ENCODE measurements at places on chromosomes 6 and 20.

DNA sequence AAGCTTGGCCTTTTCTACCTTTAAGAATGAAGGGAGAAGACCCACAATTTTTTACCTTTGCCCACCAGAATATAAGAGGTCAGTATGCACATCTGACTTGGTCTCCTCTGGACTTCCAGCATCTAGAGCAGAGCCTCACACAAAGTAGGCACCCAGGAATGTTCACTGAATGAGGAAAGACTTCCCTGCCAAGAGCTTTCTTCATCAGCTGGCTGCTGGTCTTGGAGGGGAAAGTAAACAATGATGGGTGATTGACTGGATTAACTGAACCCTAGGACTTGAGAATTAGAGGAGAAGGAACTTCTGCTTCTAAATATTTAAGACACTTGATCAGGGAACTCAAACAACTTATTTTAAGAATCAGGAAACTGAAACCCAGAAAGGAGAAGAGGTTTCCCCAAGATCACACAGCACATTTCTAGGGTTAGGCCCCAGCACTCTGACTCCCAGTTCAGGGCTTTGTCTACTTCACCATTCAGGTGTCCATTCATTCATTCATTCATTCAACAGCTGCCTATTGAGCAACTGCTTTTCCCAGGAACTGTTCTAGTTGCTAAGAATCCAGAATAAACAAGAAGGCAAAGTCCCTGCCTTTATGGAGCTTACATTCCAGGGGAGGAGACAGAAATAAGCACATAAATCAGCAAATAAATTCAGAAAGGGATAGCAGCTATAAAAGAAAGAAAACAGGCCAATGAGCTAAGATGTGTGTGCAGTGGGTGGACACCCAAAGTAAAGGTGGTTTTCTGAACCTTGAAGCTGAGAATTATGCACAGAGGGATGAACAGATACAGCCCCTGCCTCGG is 216.9 kb upstream of the LRFN2 start:
- DNase-seq, result no peak

GRCh38 chr6:147135211-147135681 is 69.0 kb upstream of the STXBP5 start:
- no peak for DNase-seq

DNA sequence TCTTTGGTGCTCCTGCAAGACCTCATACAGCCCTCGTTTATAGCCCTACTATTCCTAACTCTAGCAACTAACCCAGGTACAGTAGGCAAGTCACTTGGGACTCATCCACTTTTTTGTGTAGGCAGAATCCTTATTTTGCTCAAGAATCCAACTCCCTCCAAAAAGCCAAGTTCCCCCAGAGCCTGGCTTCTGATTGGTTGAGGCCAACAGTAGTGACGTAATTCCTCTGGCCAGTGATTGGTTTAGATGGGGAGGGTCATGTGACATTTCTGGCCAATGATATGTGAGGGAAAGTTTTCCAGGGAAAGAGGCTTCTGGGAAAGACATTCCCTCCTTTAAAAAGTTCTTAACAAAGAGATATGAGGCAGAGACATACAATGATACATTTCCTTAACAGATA is 32.1 kb downstream of the KIAA1755 start:
- peak; percentile 2 for DNase-seq

- DNase-seq, result no peak
These were observed 88.6 kb downstream of the RNF217 start for GRCh38 chr6:125050663-125051318.

DNA sequence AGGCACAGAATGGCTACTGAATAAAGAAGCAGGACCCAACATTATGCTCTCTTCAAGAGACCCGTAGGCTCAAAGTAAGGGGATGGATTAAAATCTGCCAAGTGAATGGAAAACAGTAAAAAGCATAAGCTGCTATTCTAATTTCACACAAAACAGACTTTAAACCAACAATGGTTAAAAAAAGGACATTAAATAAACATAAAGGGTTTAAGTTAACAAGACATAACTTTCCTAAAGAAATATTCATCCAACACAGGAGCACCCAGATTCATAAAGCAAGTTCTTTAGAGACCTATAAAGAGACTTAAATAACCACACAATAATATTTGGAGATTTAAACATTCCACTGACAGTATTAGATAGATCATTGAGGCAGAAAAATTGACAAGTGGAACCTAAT is 624.5 kb downstream of the RFPL4B start:
- no peak for DNase-seq

GRCh38 chr6:157990321-157991066 is 8.8 kb downstream of the SYNJ2 start:
- peak; percentile 73 for DNase-seq

GRCh38 chr6:137157601-137158000 is 15.8 kb downstream of the IL22RA2 start:
- no peak for DNase-seq

GRCh38 chr20:35333606-35334005 is 41.4 kb upstream of the FAM83C start:
- DNase-seq, result no peak

GRCh38 chr6:149331043-149331807 is 13.7 kb downstream of the TAB2 start:
- DNase-seq, result no peak

- no peak for DNase-seq
These were observed 62.0 kb downstream of the RSPO3 start for GRCh38 chr6:127180426-127180825.

DNA sequence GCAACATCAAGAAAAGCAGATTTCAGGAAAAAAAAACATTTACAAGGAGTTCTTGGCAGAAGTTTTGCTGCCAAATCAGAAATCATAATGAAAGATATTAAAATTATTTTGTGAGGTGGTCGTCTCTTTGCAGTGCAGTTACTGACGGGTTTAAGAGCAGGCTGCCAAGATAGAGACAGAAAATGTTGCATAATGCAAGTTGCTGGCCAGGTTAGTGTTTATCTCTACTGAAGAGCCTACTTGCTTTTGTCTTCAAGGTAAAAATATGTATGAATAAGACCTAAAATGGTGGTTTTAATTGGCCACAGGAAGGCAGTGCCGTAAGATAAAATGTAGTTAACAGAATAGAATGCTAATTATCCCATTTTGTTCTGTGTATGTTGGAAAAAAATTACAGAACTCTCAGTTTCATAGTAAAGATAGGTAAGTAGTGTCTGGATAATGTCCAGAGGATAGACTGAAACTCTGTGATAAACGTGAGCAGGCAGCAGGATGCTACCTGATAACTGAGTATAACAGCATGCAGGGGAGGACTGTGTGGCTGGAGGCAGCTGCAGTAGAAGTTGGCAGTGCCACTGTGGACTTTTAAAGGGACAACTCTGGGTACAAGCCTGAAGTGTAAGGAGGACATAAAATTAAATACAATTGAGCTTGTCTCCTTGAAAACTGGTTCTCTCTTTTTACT is 13.9 kb downstream of the FOXO3 start:
- no peak for DNase-seq

DNA sequence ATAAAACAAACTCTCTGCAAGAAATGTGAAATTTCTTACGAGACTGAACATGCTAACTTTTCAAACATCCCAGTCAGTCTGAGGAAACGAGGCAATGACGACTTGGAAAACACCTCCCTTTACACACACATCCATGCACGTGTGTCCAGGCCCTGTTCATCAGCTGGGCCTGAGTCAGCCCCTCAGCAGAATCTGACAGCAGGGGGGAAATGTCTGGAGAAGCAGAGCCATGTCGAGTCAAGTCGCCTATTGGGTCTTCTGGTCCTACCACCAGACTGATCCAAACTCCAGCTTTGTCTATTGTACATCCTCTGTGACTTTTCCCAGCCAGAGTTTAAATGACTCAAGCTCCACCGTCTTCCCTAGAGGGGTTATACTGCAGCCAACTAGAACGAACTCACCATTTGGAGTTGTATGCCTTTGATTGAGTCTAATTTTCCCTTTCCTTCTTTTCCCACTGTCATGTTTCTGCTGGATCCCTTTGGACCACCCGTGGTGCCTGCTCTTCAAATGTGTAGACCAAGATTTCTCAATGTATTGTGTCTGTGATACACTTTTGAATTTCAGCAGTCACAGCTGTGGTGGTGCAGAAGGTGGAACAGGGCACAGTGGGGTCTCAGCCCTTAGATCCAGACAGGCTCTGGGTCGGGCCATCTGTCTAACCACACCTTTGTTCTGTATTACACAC is 254.0 kb downstream of the CDC5L start:
- DNase-seq, result no peak

DNA sequence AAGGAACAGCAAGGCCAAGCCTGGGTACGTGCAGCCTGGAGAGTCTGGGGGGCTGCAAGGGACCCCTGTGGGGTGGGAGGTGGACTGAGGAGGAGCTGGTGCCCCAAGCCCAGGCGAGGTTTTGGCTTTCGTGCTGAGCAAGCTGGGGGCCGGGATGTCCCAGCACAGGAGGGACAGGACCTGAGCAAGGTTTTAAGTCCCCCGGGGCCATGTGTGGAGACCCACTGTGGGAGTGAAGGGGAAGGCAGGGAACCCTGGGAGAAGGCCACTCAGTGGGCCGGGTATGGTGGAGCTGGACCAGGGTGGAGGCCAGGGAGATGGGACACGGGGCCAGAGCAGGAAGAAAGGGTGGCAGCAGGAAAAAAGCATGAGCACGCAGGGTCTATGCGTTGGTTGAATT is 419.2 kb upstream of the SULF2 start:
- DNase-seq, result no peak

DNA sequence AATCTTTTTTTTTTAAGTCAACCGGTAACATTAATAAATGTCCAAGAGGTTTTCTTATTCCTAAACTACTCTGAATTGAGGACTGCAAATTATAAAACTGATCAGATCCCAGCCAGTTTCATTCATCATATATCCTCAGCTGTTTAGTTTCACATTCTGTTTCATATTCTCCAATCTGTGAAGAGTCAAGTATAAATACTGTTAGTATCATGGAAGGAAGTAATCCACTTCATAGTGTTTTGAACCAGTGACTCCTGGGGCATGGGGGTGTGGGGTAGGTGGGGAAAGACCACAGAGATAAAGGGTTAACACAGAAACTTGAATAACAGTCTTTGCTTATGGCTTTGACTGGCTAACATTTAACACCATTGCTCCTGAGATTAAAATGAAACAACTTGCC is 69.9 kb downstream of the FYN start:
- DNase-seq, result no peak

DNA sequence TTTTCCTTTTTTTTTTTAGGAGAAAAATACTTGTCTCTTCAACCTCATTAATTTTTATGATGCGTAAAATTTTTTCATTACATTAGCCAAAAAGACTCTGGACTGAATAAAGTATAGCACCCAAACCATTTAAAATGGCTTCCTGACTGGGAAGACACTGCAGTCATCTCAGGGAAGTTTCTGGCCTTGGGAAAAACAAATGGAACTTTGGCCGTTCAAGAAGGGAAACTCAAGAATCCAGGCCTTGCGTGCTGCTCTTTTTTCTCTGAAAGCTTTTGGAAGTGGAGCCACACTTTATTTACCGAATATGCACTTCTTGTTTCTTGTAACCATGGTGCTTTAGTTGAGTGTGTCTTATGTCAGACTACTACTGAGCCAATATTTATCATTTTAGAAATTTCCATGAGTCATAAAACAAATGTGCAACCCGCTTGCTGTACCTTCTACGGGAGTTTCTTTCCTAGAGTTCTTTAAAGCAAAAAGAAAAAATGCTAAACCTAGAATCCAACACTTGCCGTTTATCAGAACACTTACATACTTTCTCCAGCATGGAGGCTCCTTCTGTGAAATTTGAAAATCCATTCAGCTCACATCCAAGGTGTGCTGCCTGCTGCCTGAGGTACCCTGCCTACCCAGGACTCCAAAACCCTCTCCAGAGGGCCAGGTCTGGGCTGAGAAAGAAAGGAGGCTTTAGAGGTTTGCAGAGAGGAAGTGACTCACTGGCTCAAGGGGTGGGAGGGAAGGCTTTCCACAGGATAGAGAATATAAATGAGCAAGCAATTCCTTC is 11.5 kb upstream of the DSTN start:
- DNase-seq, result no peak

DNA sequence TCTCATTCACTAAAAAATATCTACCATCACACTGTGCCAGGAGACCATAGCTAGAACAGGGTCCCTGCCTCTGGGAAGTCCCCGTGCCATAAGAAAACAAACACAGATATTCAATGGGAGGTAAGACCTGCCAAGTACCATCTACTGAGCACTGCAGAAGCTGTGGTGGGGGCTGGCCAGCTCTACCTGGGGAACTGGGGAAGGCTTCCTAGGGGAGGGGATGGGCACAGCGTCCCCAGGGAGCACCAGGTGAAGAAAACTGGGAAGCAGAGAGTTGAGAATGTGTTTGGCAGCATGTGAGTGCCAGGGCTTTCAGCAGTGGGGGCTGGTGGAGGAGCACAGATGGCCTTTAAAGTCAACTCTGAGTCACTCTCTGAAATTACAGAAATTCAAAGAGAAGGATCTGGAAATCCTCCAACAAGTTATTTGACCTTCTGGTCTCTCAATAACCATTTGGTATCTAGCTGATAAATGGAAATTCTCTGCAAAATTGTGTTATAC is 85.2 kb downstream of the SHLD1 start:
- DNase-seq, result no peak

DNA sequence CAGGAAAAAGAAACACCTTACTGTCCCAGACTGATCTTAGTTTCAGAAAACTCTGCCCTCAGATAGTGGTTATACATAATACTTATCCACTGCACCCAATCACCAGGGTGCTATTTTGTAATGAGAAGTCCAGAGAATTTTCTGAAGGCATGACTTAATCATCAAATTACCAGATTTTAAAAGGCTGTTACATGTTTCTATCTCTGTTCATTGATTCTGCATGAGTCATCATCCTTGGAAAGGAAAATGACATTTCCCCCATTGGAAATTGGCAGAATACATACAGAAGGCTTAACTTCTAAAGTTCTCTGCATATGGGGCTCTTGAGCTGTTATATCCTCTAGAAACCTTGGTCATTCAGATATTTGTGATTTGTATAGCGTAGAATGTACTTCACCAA is 587.9 kb upstream of the FLRT3 start:
- DNase-seq, result no peak

GRCh38 chr6:159929819-159930218 is 39.0 kb downstream of the MAS1 start:
- DNase-seq, result no peak

DNA sequence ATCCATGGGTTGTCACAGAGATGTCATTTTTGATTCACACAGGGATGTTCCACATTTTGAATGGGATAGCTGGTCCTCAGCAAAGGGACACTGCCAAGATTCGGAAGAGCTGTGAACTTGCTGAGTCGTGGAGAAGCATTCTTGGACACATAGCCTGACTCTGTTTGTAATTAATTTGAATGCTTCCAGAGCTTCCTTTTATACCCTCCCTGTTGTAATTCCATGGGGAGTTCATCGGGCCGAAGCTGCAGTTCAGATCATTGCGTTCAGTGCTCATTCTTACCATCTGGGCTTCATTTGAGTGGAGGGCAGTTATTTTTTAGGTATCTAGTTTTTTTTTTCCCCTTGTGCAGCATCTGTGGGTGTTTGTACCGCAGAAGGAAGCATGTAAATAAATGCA is 126.5 kb downstream of the SLC24A3 start:
- DNase-seq, result no peak
